ENCODE measurements at places on chromosomes 11 and 22.
A peak's percentile ranks its signal among the peaks of the same experiment; 100 is the strongest.

DNA sequence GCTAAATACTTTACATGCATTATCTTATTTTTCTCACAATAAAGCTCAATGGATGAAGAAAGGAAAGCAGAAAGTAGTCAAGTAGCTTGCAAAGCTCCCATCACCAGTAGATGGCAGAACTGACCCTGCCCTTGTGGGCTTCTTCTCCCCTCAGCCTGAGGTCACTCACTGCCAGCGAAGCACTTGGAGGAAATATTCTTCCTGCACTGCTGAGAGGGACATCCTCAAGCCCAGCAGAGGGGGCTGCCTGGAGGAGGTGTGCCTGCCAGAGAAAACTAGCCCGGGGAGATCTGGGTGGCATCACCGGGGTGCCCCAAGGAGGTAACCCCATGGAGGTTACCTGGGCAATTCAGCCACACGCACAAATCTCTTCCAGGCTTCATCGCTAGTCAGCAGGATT lies 6.6 kb downstream of the APOL4 start:
- DNase-seq: peak; percentile 11

- DNase-seq: peak; percentile 4
Measured at GRCh38 chr11:44427432-44427831, 117.5 kb upstream of the ALX4 start.

DNA sequence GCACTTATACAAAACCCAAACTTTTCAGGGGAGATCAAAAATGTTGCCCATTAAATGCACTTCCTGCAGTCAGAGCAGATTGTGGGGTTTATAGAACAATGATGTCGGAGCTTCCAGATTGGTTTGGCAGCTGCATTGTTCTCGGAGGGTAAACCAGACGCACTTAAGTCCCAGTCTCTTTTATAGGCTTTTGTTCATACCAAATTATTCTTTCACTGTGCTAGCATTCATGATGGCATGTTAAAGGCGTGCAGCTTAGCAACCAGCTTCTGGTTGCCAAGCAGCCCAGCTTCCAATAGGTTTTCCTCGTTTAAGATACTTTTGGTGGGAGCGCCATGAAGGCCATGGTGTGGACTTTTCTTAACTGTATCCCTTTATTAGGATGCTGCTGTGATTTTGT lies 40.9 kb downstream of the ZC3H12C start:
- no peak for DNase-seq

DNA sequence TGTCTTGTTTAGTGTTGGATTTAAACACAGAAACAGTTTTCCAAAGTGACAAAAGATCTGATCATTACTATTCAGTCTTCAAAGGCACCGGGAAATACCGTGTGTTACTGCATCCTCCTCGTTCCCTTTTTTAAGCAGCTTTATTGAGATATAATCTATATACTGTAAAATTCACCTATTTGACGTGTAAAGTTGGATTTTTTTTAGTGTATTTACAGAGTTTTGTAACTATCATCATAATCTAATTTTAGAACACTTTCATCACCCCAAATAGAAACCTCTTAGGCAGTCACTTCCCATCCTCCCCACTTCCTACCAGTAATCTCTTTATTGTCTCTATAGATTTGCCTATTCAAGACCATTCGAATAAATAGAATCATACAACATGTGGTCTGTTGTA lies 1.4 kb downstream of the ANO5 start:
- DNase-seq: no peak

DNA sequence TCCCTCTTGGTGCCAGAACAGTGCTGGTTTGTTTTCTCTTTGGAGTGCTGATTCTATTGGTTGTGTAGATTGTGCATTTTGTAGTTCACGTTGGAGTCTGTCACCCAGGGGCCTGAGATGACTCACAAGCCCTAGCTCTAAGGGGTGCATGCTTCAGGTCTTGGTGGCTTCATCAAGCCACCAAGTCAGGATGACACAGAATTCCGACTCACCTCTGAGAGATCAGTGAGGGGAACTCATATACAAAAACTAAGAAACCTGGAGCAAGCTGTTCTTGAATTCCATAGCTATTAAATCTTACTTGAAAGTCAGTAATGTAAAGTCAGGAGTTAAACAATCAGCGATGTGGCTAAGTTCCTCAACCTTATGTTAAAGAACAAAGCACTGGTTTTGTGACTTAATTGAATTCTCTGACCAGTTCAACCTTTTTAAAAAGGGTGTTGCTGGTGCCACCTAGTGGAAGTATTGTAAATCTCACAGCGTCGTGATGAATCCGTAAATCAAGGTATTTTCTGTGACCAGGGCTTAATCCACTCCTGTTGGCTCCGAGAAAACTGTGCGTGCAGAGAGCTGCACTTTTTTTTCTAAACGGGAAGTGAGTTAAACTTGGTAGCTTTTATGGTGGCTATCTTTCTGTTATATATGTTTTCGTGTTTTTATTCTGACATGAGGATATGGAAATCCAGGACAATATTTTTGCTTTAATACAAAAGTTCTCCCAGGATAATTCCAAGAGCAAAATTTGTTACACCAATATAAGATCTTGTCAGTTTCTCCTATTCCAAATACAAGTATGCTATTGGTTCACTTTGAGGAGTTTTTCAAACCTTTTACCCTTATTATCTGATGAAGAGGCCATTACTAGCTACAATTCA lies 14.6 kb downstream of the MMP13 start:
- no peak for DNase-seq

DNA sequence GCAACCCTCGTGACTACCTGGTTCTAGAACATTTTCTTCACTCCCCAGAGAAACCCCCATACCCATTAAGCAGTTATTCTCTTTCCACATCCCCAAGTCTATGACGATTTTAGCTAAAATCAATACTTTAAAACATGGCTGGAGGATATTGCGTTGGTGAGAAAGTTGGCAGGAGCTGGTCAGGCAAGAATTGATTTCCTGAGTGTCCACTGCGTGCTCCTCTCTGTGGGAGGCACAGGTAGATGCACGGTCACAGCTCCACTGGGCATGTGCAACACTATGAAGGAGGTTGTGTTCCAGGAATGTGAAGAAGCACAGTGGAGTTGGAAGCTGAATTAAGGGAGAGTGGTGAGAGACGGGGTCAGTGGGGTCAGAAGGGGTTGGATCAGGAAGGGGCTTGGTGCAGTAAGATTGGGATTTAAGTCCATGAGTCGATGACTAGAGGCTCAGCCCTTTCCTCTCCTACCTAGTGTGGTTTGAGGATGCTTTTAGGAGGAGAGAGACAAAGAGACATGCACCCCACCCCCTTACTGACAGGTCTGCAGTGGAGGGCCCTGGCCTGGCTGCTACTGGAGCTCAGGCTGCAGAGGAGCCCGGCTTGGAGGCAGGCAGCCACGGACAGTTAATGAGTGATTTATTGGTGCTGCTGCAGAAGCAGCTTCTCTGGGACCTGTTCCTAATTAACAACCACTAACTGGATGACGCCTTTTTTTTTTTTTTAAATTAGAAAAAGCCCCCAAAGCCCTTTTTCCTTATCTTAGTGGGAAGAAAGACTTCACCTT lies 395.6 kb downstream of the TENM4 start:
- DNase-seq: no peak

GRCh38 chr11:32615422-32615821 lies 31.8 kb downstream of the EIF3M start:
- DNase-seq: no peak

- no peak for DNase-seq
Measured at GRCh38 chr22:32416556-32417085, 4.6 kb upstream of the RTCB start.

DNA sequence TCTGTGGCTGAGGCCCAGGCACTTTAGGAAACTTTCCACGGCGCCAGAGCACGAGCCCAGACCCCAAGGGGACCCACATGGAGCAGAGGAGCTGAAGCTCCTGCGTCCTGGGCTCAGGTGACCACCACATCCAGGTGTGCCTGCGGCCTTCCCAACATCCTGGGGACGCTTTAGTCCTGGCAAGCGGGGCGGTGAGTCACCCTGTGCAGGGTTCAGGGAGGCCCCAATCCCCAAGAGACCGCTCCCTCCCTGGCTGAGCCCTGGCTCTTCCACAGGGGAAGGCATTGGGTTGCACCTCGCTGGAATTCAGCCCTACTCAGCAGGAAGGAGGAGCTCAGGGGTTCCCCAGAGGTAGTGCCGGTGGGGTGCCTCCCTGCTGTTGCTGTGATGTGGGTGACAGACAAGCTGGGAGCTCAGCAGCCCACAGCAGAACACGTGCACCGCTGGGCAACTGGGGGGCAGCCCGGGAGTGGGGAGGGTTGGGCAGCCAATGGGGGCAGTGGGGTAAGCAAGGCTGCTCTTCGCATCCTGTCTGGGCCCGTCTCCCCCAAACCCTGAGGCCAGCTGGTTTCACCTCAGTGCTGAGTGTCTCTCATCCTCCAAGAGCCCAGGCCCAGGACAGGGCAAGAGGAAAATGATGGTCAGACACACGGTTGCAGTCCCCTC lies 802.8 kb downstream of the BRD1 start:
- no peak for DNase-seq

GRCh38 chr22:40721266-40721665 lies 42.0 kb downstream of the MCHR1 start:
- DNase-seq: no peak

- no peak for DNase-seq
Measured at GRCh38 chr11:18791969-18792628, 501 bp upstream of the PTPN5 start.

GRCh38 chr11:64248578-64248977 lies 1.8 kb upstream of the PPP1R14B start:
- no peak for DNase-seq

- no peak for DNase-seq
Measured at GRCh38 chr22:37559901-37560607, at the start of gene CDC42EP1. Gene CDC42EP1, plus strand, starts transcription at chr22:37560480. Its CDS starts 5,870 bp downstream, at chr22:37566350.

GRCh38 chr11:64092111-64092760 lies 56.5 kb downstream of the FLRT1 start:
- DNase-seq: no peak

DNA sequence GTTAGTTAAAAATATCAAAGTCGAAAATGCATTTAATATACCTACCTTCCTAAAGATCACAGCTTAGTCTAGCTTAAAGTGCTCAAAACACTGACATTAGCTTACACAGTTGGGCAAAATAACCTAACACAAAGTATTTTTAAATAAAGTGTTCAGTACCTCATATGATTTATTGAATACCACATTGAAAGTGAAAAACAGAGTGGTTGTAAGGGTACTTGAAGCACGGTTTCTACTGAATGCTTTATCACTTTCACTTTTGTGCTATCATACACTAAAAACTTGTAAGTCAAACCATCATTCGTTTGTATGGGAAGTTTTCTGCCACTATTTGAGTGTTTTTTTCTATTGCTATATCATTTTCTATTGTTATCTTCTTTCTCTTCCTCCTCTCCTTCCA lies 36.6 kb downstream of the ZBTB44 start:
- no peak for DNase-seq

DNA sequence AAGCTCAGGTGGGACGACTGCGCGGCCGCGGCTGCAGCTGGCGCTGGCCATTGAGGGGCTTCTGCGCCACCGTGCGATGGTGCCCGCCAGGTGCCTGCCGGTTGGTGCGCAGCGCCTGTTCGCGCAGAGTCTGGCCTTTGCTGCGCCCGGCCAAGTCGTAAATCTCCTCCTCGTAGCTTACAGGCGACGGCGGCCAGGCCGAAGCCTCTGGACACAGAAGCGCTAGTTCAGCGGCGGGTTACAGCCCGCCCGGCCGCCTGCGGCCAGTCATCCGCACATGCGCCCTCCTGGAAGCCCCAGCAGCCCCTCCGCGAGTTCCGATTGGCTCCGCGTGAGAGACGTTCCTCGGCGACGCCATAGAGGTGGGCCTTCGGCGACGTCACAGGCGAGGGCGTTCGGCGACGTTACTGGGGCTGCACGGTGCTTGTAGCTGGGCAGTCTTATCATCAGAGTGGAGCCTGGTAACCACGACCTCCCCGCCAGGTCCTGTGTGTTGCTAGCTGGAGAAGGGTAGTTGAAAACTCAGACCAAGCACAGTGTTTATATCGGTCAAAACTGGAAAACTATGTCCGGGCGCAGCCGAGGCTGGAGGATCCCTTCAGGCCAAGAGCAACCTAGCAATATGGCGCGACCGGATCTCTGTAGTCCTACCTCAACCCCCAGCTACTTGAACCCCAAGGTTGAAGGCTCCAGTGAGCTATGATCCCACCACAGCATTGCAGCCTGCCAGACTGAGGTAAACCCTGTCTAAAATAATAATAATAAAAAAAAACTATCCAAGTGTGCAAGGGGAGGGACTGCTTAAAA lies 265.7 kb downstream of the OR4C45 start:
- no peak for DNase-seq

- DNase-seq: no peak
Measured at GRCh38 chr11:123330948-123331347, 99.1 kb upstream of the GRAMD1B start.

DNA sequence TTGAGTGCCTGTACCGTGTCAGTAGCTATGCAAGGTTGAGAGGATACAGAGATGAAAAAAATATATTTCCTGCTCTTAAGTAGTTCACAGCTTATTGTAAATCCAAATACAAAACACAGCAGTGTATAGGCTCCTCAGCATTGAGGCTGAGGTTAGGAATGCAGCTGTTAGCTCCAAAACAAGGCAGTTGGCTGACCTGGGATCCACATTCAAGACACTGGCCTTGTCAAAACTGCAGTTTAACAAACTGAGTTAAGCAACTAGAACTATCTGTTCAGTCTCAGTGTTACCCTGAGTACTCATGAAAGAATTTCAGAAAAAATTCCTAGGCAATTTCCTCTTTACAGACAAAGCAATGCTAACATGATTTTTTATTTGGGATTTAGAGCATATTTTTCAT lies 42.8 kb downstream of the REXO2 start:
- no peak for DNase-seq

GRCh38 chr11:120635136-120635810 lies 123.7 kb downstream of the GRIK4 start:
- no peak for DNase-seq

DNA sequence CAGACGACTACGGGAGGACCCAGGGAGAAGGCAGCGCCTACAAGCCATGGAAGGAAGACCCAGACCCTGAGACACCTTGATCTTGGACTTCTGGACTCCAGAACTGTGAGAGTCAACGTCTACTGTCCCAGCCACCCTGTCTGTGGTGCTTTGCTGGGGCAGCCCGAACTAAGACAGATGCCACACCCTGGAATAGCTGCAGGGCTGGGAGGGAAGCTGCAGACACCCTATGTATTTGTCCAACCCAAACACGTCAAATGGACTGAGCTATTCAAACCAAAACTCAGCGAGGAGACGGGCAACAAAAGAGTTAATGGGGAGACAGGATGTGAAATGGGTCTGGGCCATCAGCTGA lies 169.3 kb downstream of the CTTN start:
- DNase-seq: no peak

Data from stimulated activated CD8-positive, alpha-beta memory T cell treated with anti-CD3 and anti-CD28 coated beads, Interleukin-2, amount 100 ng/mL, for 48 hours (primary cell).